Stimulated activated naive CD4-positive, alpha-beta T cell treated with Interleukin-2 at 50 U/mL for 16 hours (primary cell): ENCODE measurements at places on chromosomes 1 and 21.

DNA sequence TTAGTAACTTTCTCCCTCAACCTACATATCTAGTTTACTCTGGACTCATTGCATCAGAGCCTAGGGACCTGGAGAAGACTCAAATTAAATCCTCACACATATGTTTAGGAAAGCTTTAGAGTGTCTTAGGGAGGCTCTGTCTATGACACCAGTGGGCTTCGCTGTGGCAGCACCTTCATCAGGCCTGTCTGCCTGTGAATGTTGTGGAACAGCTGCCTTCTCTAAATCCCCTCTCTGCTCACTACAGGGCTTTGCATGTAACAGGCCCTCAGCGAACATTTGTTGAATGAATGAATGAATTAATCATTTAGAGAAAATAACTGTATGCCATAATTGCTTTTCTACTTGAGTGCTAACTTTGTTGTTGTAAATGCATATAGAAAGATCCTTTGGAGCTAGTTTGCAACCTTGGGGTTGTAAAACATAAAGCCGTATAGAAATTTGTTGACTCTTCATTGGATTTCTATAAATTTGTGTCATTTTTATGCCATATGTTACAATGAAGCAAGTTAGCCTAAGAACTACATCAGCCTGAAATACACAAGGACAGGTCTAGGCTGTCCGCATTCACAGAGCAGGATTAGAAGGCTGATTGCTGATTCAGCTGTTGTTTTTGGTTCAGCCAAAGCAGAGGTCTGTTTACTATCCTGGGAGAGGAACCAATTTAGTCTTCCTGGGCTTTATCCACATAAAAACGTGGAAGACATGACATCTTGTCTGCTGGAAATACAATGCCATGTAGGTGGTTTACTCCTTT is 238.0 kb downstream of the ASTN1 start:
- DNase-seq: no peak

DNA sequence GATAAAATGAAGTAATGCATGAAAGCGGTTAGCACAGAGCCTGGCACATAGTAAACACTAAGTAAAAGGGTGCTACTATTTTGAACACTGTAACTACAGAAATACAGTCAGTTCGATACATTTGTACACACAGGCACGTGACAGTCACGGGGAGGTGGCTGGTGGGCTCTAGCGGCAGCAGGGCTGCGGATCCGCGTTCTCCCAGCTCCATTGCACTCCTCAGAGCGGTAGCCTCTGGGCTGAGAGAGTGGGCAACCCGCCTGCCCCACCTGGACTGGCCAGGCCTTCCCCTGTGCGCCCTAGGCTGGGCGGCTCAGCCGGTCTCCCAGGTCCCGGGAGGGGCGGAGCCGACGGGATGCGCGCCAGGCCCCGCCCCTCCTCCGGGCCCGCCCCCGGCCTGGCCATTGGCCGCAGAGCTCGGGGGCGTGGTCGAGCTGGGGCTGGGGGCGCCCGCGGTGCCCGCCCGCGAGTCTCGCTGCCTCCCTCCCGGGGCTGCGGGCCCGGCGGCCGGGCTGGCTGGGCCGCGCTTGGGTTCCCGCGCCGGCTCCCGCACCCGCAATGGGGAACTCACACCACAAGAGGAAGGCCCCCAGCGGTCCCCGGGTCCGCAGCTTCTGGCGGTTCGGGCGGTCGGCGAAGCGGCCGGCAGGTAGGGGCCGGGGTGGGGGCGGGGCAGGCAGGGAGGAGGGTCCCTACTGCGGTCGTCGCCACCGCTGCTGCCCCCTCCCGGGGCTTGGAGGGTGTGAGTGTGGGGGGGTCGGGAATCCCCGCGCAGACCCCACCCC is 51.2 kb upstream of the SYNC start:
- peak; percentile 56 for DNase-seq

DNA sequence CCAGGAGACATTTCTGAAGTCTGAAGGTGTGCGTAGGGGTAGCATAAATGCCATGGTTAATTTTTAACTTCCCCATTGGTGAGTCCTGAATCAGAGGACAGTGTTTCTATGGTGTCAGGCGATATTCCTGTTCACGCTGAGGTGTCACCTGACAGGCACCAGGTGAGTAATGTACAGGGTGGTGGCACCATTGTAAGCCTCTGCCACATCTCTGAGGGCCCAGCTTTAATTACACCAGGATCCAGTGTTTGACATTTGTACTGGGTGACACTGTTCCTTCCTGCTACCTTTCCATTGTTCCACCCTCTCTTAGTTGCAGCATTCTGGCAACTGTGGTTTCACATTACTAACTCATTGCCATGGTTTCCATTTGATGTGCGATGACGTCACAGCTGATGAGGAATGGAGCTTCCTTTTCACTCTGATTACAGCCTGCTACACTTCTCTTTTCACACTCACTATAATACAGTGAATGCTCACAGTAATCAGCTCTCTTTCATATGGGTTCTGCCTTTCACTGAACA is 40.6 kb upstream of the MARK1 start:
- no peak for DNase-seq

GRCh38 chr1:153921080-153921802 is 1.5 kb downstream of the GATAD2B start:
- no peak for DNase-seq

DNA sequence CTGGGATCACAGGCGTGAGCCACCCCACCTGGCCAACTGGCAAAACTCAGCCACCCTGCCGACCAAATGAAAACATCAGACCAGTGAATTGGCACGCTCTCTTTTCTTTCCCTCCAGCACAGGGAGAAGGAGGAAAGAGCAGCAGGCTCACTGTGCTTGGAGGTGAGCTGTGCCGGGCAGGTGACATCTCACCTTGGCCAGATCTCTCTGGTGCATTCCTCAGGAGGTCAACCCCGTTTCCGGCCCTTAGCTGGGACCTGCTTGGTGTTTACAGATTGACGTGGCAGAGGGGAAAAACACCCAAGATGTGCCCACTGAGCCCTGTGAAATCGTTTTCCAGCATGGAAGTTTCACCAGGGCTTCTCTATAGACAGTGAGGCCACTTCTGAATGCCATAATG is 45.1 kb downstream of the TMEM51 start:
- DNase-seq: no peak

DNA sequence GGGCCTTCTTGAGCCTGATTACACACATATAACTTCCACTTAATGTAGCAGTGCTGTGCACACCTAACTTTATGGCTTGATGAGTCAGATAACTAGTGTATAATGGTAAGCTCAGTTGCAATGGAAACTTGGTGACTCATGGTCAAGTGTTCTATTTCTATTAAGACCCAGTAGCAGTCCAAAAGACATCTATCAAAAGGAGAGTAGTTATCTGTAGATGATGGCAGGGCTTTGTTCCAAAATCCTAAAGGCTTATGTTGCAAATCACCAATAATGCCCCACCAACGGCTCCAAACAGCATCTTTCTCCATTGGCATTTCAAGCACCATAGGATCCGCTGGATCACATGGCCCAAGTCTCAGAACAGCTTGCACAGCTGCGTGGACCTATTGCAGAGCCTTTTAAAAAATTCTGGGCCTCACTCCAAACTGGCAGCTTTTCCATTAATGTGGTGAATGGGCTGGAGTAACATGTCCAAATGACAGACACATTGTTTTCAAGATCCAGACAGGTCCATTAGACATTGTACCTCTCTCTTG is 566.8 kb upstream of the USP24 start:
- DNase-seq: no peak

DNA sequence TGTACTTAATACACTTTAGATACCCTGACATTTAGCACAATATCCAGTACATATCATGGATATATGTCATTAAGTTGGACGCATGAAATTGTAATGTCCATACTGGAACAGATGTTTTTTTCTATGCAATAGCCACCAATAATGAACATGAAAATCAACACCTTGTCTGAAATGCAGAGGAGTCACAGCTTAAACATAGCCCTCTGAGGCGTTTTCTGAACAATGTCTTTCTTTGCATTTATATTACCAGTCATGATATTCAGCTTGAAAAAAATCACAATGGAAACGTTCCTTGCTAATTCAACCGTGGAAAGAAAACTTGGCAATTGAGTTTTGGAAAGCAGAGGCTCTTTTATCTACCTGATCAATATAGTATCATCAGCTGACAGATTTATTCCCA is 86.7 kb upstream of the COL11A1 start:
- DNase-seq: no peak

- DNase-seq: no peak
Observed at GRCh38 chr1:78543941-78544643, 53.3 kb downstream of the PTGFR start.

- DNase-seq: no peak
Observed at GRCh38 chr1:237279629-237280028, 237.6 kb downstream of the RYR2 start.

GRCh38 chr1:68268896-68269483 is 36.7 kb upstream of the WLS start:
- DNase-seq: no peak

GRCh38 chr21:46152927-46153246 is 2.5 kb downstream of the FTCD start:
- DNase-seq: no peak

GRCh38 chr1:88900883-88901282 is 9.5 kb upstream of the GTF2B start:
- no peak for DNase-seq

- DNase-seq: peak; percentile 39
Observed at GRCh38 chr21:25578056-25578961, 29.0 kb downstream of the MRPL39 start.

- no peak for DNase-seq
Observed at GRCh38 chr1:205017001-205017400, 26.0 kb upstream of the CNTN2 start.

GRCh38 chr1:162944974-162945674 is 84.1 kb upstream of the CCDC190 start:
- no peak for DNase-seq

GRCh38 chr1:153404768-153405167 is 11.6 kb upstream of the S100A7A start:
- DNase-seq: peak; percentile 36

DNA sequence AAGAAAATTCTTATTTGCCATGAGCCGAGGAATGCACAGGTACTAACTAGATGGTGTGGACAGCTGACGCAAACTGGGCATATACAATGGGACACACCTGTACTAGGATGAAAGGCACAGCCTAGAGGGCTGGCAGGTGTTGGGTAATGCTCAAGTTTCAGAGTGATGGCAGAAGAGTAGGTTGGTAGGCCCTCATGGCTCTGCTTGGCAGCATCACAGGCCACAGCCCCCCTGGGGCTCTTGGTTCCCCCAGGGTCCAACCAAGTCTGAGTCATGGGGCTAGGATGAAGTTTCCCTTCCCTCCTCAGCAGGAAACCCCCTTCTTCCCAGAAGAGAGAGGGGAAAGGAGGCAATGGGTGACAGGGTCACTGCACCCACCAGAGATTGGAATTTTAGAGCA is 35.2 kb downstream of the SPEN start:
- DNase-seq: no peak

DNA sequence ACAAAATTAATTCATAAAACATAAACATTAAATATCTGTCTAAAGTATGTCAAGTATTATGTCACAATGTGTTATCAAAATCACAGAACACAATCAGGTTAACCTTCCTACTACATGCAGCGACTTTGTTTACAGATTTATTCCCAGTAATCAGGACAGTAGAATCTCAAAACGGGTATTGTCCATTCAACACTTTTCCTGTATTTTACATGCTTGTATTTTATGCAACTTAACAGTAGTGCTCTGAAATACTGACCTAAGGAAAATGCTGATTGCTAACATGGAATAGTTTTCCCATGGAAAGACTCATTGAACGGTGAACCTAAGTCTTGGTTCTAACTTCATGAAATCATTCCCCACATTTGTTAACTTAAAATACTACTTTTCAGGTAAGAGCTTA is 2.3 kb downstream of the SERBP1 start:
- DNase-seq: no peak

DNA sequence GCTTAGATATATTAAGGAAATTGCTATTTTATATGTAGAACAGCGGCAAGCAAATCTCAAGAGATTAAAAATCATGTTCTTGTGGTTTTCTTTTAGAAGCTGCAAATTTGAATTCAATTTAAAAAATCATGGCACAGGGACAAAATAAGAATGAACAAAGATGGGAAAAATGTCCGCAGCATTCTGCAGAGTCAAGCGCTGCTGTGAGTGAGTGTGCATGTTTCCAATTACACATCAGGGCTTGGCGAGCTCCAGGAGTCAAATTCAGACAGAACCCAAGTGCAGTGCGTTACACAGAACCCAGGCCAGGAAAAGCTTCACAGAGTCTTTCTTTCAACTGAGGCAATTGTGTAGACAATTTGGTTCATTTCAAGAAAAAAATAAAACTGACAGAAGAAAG is 33.3 kb upstream of the ERG start:
- no peak for DNase-seq

GRCh38 chr1:18013216-18013615 is 94.4 kb upstream of the IGSF21 start:
- no peak for DNase-seq

DNA sequence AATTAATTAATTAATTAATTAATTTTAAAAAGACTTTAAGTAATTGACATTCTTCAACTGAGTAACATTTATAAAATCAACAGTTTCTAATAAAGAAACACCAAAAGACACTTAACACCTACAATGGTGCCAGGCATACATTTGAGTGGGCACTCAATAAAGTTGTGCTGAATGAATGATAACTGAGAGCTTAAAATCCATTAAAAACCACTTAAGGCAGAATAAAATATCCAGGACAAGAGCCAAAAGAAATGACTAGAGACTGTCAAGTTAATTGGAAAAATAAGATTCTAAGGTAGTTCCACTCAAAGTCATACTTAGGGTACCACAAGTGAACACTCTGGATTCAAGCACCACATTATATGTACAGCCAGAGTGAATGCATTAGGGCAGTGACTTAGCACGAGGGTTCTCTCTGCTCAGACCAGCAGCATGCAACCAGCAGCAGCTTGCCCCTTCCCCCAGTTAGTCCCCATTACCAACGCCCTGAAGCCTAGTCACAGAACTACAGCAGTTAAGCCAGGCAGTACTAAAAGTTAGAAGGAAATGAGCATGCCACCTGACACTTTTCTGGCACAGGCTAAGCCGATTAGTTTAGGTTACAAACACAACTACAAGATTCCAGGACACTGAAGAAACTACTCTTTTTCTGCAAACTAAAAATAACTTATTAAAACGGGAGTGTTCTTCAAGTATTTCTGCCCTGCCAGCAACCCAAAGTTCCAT is 46.5 kb downstream of the LUZP1 start:
- no peak for DNase-seq

GRCh38 chr21:26124421-26124833 is 46.1 kb downstream of the APP start:
- DNase-seq: no peak

GRCh38 chr1:245942856-245943255 is 564.2 kb downstream of the SMYD3 start:
- DNase-seq: no peak

- DNase-seq: peak; percentile 6
Observed at GRCh38 chr1:16073490-16074119, at the start of gene FAM131C. TSS of gene FAM131C (minus strand) at chr1:16073651. CDS start at chr1:16073442, 209 bp downstream.

GRCh38 chr1:64523413-64524337 is 53.7 kb downstream of the CACHD1 start:
- no peak for DNase-seq
